ENCODE measurements at places on chromosomes 7 and 10. TPM values are rescaled to one million over a fixed set of nuclear protein-coding genes. Genes with fewer than 3 reads are reported as not detected.

Gene MLLT10
- total RNA-seq, result 45.2 TPM

- H3K27me3 ChIP-seq, result no peaks in the 10 kb centered on the region
- H3K4me1 ChIP-seq, result no peaks in the 10 kb centered on the region
- DNase-seq, result no peak
- H3K4me3 ChIP-seq, result no peak overlapping the region
- H3K27ac ChIP-seq, result no peak overlapping the region
Measured at GRCh38 chr10:123380491-123381085, 226.4 kb downstream of the BUB3 start.

DNA sequence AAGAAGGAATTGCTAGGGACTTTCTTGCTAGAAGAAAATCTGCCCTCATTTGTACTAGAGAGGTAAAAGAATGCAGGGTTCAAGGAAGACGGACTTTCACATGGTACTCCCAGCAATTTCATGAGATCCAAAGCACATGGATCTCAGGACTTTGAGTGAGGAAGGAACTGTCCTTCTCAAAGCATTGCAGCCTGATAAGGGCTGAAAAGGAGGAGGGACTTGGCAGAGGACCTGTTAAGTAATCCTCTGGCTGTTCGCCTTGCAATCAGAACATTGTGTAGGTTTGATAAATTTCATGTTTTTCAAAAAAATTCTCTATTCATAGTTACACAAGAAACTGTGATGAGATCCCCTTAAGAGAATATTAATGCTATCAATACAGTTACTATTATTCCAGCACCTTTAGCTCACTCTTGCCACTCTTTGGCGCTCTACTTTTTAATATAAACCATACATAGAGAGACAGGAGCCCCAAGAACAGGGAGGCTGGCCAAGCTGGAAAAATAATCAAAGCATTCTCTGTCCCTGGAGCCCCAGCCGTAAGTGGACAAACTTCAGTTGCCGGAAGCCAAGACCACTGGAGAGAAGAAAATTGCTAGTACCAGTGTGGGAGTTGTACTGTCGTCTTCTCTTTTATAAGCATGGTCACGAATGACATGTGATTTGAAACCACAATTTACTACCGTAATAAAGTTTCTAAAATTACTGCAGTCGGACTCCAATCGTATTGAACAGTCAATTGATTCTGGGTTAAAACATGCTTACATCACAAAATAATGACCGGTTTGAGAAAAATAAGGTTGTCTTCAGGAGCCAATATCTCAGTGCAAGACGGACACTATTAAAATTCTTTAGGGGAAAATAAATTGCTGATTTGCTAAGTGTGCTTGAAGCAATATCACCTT, 424.4 kb downstream of the SDK1 start:
- H3K4me3 ChIP-seq, result no peak overlapping the region
- H3K27me3 ChIP-seq, result no peaks in the 10 kb centered on the region
- H3K4me1 ChIP-seq, result no peaks in the 10 kb centered on the region
- H3K27ac ChIP-seq, result no peak overlapping the region
- no peak for DNase-seq

- H3K4me1 ChIP-seq, result peaks cover 8% of the 10 kb centered on the region
- H3K4me3 ChIP-seq, result no peak overlapping the region
- H3K27ac ChIP-seq, result no peak overlapping the region
- H3K27me3 ChIP-seq, result no peaks in the 10 kb centered on the region
Measured at GRCh38 chr7:1580422-1581030, 10.7 kb upstream of the PSMG3 start.

GRCh38 chr10:130858626-130859025, 452.9 kb downstream of the TCERG1L start:
- no peak for DNase-seq
- H3K36me3 ChIP-seq, result no peaks in the 10 kb centered on the region
- no peak overlapping the region for H3K27ac ChIP-seq
- H3K4me3 ChIP-seq, result no peak overlapping the region
- H3K4me1 ChIP-seq, result no peaks in the 10 kb centered on the region
- no peaks in the 10 kb centered on the region for H3K27me3 ChIP-seq

Gene MMD2
- total RNA-seq, result not detected

All from HCT116 (cell line).